ENCODE measurements at places on chromosomes 3 and 15.

- peak; percentile 40 for DNase-seq
Measured at GRCh38 chr3:100709842-100710260, 557 bp downstream of the TFG start.

DNA sequence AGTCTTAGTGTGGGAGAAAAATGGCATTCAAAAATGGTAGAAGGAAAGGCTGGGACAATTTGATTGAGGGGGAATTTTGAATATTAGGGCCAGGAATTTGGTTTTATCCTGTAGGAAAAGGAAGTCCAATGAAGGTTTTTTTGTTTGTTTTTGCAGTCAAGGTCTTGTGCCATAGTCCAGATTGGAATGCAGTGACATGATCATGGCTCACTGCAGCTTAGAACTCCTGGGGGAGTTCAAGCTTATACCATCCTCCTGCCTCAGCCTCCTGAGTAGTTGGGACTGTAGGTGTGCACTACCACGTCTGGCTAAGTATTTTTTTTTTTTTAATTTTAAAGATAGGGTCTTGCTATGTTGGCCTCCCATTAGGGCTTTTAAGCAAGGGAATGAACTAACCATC lies 2.6 kb upstream of the SLC6A11 start:
- no peak for DNase-seq

GRCh38 chr3:94210256-94210655 lies 147.4 kb downstream of the NSUN3 start:
- no peak for DNase-seq

GRCh38 chr3:46947981-46948791 lies 28.4 kb downstream of the CCDC12 start:
- DNase-seq = no peak

DNA sequence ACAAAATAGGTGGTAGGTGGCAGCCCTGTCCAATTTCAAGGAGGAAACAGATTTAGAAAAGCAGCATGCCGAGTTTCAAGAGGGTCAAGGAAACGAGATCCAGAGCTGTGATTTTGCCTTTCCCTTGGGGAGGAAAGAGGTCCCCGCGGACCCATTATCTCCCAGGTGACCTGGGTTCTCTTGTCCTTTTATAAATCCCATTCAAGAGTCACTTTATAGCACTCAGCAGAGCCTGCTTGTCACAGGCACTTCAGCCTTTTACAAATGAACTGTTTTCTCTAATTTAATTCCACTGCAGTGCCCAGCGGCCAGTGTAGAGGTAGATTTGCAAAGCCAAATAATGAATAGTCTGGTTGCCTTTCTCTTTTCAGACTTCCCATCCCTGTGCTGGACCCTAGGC lies 99.9 kb downstream of the CD47 start:
- no peak for DNase-seq

DNA sequence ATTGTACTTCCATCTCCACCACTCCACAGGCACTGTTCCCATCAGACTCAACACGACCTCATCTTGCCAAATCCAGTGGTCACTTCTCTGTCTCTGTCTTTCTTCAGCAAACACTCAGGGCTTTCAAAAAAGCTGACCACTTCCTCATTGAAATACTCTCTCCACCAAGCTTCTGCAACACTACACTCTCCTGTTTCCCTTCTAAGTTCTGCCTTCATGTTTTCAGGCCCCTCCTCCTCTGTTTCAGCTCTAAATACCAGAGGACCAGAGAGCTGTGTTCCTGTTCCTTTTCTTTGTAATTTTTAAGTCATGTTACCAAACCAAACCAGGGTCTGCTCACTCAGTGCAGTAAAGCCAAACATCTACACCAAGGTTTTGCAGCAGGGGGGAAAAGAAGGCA lies 33.8 kb upstream of the ACP3 start:
- peak; percentile 38 for DNase-seq

GRCh38 chr3:187114511-187114910 lies 24.8 kb downstream of the RPL39L start:
- DNase-seq = no peak

GRCh38 chr3:55515550-55516246 lies 28.6 kb upstream of the WNT5A start:
- DNase-seq = no peak

GRCh38 chr15:59190291-59190690 lies 16.4 kb upstream of the LDHAL6B start:
- no peak for DNase-seq

DNA sequence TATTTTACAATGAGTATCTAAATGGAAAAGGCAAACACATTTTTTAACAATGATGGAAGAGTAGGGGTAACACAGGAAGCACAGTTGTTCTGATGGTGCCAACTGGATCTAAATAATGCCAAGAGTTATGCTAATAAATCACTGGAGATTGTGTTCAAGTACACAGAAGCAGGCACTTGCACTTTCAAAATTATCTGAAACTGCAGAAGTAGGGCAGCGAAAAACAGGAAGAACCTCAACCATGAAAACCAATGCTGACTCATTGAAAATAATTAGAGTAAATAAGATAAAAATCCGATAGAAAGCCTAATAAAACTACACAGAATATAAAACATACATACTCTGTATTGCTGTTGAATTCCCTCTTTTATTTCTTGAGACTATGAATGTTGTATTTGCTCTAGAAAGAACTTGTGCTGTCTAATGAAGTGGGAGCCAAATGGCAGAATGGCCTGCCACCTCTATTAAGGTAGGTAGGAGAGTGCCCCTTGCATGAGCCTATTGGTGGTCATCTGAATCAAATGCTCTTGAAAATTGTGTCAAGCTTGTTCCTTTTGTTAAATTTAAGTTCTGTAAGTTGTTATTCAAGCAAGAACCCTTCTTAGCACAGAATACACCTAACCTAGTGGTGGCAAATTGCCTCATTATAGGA lies 93.7 kb downstream of the ABI3BP start:
- DNase-seq = no peak

GRCh38 chr3:179852142-179852905 lies 184.4 kb downstream of the PEX5L start:
- DNase-seq = no peak

GRCh38 chr3:13748276-13748879 lies 131.5 kb downstream of the WNT7A start:
- DNase-seq = no peak

GRCh38 chr3:150020527-150020926 lies 49.8 kb upstream of the PFN2 start:
- DNase-seq = no peak

- DNase-seq = no peak
Measured at GRCh38 chr15:88911766-88912118, 1.4 kb downstream of the MFGE8 start.

- no peak for DNase-seq
Measured at GRCh38 chr3:136069933-136070332, 104.4 kb downstream of the PPP2R3A start.

GRCh38 chr3:30035935-30036567 lies 570.4 kb upstream of the TGFBR2 start:
- DNase-seq = no peak

GRCh38 chr3:16053794-16054193 lies 120.7 kb upstream of the GALNT15 start:
- DNase-seq = no peak

DNA sequence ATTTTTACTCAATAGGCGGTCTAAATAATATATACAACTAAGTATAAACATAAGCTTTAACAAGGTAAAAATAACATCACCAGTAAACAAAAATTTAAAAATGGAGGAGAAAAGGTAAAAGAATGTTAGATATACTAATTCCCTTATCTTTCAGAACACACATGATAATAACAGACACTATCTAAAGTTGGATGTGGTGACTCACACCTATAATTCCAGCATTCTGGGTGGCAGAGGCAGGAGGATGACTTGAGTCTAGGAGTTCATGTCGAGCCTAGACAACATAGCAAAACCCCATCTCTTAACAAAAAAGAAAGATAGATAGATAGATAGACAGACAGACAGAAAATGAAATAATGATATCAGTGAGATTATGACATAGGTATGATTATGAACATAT lies 85.1 kb downstream of the STAG1 start:
- DNase-seq = no peak

DNA sequence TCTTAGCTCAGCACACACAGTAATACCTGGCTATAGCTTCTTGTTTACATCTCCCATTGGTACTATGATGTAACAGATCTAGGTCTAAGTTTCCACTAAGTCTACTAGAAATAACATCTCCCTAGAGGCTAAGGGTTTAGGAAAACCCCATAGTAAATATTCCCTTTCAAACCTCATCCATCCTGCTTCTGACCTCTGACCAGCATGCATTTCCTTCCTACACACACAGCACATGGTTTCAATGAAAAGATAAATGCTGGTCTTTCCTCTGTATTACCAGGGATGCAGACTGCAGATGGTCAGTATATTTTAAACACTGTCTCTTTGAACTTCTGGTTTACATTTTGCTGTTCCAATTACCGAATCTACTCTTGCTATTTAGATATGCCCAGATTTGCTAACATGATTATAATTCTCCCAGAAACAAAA lies 96.6 kb downstream of the EFL1 start:
- DNase-seq = no peak

DNA sequence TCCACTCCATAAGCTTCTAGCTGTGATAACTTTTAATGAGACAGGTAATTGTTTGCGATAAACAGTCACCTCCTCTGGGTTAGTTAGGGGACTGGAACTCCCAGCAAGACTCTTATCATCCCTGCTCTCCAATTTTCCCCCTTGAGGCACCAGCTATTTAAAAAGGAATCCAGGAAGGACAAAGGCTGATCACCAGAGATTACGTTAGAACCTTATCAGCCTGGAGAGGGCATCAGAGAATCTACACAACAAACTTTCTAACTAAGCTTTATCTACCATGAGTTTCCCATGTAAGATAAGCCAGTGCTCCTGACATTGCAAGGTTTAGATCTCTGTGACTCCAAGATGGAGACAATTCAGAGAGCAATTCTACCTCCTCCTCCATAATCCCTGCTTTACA lies 31.3 kb downstream of the GPR176 start:
- no peak for DNase-seq

GRCh38 chr15:78304216-78305066 lies 5.0 kb upstream of the SKIC8 start:
- DNase-seq = no peak

GRCh38 chr15:60228101-60228500 lies 169.7 kb downstream of the ANXA2 start:
- DNase-seq = no peak

DNA sequence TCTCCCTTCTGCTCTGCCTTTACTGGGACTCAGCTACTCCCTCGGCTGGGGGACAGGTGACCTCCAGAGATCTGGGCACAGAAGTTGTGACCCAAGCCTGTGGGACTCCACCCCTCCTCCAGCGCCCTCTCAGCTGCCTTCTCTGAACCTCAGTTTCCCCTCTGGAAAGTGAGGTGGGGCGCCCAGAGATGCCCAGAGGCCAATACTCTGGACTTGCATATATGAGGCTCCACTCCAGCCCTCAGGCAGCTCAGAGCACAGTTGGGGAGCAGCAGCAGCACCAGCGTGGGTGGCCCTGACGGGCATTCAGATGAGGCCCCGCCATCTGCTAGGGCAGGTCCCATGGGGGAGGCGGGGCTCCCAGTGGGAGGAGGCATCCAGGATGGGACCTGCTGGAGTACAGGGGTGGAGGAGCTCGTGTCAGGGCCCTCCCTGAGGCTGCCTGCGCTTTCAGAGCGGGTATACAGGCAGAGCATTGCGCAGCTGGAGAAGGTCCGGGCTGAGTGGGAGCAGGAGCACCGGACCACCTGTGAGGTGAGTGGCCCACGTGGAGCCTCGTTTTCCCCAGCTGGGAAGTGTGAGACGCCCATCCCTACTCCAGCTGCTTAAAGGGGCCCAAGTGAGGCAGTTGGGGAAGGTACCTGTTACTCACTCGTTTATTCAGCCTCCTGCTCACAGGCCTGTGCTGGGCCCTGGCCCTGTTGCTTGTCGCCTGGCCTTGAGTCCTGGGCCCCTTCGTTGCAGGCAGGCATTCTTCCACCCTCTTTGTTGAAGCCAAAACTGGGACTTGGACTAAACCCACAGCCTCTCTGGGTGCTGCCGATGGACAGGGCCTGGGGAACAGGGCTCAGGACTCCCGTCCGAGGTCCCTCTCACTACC lies 35.4 kb downstream of the PSTPIP1 start:
- DNase-seq = no peak

DNA sequence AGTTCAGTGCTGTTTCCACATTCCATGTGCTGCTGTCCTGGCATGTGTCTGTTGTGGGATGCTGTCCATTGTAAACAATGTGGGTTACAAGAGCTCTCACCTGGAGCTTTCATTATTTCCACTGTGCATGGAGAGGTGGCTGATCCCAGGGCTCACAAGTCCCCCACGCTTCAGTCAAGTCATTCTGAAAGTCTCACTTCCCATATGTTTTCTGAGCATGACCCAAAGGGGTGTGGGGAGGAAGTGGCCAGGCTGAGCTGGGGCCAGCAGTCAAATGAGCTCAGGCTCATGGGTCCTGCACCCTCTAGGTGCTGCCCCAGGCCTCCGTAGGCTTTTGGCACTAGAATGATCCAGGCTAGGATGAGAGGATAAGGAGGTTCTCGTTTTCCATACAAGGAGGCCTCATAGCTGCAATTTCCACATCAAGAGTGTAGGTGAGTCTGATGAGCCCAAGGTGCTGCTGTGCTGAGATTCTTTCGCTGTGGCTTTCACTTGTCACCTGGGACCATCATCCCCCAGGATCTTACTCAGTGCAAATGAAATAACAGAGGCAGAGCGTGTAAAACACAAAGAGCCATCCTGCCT lies 22.0 kb downstream of the STARD5 start:
- peak; percentile 27 for DNase-seq

GRCh38 chr3:133572158-133573053 lies 1.1 kb upstream of the CDV3 start:
- no peak for DNase-seq

DNA sequence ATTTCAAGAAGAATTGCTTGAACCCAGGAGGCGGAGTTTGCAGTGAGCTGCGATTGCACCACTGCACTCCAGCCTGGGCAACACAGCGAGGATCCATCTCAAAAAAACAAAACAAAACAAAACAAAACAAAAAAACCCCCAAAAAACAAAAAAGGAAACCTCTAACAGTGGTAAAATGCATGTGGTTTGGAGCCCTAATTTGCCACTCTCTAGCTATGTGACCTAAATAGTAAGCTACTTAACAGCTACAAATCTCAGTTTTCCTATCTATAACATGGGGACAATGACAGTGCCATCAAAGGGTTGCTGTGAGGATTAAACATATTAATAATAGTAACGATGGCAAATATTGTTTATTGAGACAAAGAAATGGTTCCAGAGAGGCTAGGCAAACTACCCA lies 119.4 kb upstream of the LMOD3 start:
- no peak for DNase-seq

DNA sequence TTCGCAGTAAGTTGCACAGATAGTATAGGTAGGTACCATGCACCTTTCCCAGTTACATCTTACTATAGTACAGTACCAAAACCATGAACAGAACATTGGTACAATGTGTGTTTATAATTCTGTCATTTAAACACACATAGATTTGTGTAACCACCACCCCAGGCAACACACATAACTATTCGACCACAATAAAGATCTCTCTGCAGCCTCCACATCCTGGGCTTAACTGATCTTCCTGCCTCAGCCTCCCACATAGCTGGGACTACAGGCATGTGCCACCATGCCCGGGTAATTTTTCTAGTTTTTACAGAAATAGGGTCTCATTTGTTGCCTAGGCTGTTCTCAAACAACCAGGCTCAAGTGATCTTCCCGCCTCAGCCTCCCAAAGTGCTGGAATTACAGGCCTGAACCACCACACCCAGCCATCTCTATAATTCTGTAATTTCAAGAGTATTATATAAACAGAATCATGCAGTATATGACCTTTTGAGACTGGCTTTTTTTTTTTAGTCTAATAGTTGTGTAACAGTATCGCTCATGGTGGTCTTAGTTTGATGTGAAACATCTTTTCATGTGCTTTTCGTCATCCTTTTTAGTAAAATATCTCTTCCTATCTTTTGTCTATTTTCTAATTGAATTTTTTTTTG lies 13.3 kb upstream of the TMF1 start:
- DNase-seq = no peak

All from midbrain (tissue), 1 donor.